Stimulated activated CD4-positive, alpha-beta T cell treated with anti-CD3 and anti-CD28 coated beads, Interleukin-12 subunit alpha, Interleukin-12 subunit beta, amount 100 ng/mL, for 4 hours (primary cell): ENCODE measurements at places on chromosomes 7 and 10.

DNA sequence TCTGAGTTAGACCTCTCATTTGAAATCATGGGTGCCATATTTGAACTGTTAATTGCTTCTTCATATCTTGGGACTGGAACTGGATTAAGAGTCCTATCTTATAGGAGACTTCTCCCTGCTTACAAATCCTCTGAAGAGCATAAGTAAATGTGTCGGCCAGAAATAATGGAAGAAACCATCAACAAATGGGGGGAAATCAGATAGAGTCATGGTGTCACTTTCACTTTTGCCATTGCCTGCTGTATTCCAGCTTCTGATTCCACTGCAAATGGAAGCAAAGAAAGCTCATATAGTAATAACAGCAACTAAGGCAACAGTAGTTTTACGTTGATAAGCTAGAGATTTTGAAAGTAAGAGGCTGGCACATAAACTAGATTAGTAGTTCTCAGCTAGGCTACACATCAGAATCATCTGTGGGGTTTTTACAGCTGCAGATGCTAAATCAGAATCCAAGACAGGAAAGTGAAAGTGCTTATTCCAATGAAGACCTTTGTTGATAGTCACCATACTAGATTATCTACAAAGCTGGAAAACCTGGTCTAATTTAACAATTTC lies 12.3 kb upstream of the CRPPA start:
- DNase-seq = no peak

GRCh38 chr10:132833421-132834111 lies 47.6 kb upstream of the NKX6-2 start:
- DNase-seq = no peak

GRCh38 chr7:116438267-116438666 lies 61.3 kb upstream of the CAV2 start:
- DNase-seq = no peak

DNA sequence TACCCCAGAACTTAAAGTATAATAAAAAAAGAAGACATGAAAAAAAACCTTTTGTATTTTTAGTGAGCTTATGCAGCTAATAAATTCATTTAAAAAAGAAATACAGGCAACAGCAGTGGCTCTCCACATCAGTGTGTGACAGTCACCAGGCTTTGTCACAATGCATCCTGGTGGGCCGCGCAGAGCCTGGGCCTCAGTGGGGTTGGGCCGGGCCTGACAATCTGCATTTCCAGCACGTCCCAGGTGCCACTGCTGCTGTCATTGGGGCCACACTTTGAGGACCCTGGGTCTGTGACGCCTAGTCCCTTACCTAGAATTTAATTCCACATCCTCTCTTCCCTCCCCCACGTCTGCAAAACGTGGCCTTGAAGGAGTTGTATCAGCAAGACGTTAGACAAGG lies 284.5 kb downstream of the ADARB2 start:
- DNase-seq = no peak

- DNase-seq = no peak
These were observed 563.3 kb upstream of the SORCS1 start for GRCh38 chr10:107727767-107728317.

GRCh38 chr10:7889947-7890542 lies 71.7 kb downstream of the TAF3 start:
- DNase-seq = no peak

- peak; percentile 33 for DNase-seq
These were observed 6.5 kb downstream of the AGFG2 start for GRCh38 chr7:100545360-100546128.

- DNase-seq = no peak
These were observed 168.9 kb upstream of the TMEM72 start for GRCh38 chr10:44742248-44742647.

DNA sequence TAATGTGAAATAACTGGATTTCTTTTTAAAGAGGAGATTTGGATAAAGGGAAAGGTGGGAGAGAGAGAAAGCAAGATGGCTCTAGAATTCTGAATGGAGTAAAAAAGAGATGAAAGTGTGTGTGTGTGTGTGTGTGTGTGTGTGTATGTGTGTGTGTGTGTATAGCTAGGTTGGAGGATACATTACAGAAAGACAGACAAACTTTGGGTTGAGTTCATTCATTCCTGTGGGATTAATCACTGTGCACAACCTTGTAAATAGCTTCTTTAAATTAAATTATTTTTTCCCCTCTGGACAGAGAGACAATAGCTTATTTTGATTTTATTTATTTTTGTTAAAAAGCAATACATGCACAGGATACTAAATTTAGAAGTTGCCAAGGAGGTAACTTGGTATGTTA lies 7.5 kb downstream of the ASB4 start:
- DNase-seq = no peak

GRCh38 chr7:123372368-123372767 lies 162.0 kb downstream of the IQUB start:
- no peak for DNase-seq

GRCh38 chr7:28364082-28364481 lies 48.2 kb upstream of the CREB5 start:
- no peak for DNase-seq

DNA sequence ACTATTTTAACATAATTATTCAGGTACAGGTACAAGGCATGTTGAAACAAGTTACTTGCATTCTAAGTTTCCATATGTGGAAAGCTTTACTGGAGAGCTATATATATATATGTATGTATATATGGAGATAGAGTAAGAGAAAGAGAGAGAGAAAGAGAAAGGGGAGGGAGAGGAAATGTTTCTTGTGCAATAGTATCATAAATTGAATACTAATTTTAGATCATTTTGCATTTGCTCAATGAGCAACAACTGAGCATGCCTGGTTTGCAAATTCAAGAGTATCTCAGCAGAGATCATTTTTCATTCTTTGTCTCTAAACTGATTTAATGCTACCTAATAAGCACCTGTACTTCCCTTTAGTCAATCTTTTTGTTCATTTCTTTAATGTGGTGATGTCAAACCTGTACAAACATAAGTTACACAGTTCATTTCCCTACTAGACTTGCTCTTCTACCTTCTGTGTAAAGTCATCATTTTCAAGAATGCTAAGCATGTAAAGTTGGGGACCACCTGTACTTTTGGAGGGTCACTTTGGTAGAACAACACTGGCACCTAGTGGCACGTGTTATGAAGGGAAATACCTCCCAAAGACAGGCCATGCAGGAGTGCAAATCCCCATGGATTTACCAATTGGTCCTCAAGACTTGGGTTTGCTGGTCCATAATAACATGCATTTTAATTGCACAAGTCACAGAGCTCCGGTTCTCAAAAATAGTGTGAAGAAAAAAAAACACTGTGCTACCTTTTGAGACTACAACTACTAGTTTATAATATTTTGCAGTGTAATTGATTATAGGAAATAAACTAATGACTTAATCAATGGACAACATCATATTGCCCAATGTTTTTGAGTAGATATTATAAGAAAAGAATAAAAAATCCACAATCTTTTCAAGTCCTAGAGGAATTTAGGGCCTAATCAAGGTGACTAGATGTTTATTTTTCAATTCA lies 431.2 kb upstream of the IGFBP3 start:
- DNase-seq = no peak

- DNase-seq = no peak
These were observed 77.6 kb downstream of the RNF216 start for GRCh38 chr7:5703572-5704533.

- DNase-seq = no peak
These were observed 47.9 kb downstream of the EXOC4 start for GRCh38 chr7:133300811-133301210.

- no peak for DNase-seq
These were observed 381.9 kb downstream of the OTUD1 start for GRCh38 chr10:23820792-23821191.

DNA sequence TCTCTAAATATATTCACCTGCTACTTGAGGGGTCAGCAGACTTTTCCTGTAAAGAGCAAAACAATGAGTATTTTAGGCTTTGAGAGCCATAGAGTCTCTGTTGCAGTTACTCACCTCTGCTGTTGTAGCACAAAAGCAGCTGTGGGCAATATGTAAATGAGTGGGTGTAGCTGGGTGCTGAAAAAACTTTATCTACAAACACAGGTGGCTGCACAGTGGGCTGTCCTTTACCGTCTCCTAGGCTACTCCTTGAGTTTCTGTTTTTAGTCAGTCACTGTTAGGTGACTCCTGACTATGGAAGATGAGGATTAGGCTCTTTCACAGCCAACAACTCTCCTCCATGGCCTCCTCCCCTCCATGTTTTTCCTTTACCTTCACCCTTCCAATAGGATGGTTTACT lies 286.1 kb upstream of the C7orf33 start:
- DNase-seq = no peak

- no peak for DNase-seq
These were observed 270.5 kb upstream of the PLPP4 start for GRCh38 chr10:120186506-120186905.

GRCh38 chr10:11243425-11244222 lies 226.0 kb downstream of the CELF2 start:
- DNase-seq = no peak

- DNase-seq = no peak
These were observed 45.0 kb downstream of the DNMBP start for GRCh38 chr10:99964791-99965190.

- no peak for DNase-seq
These were observed 5.7 kb downstream of the WEE2 start for GRCh38 chr7:141713890-141714289.

GRCh38 chr10:122503886-122504609 lies 42.7 kb downstream of the HTRA1 start:
- no peak for DNase-seq

DNA sequence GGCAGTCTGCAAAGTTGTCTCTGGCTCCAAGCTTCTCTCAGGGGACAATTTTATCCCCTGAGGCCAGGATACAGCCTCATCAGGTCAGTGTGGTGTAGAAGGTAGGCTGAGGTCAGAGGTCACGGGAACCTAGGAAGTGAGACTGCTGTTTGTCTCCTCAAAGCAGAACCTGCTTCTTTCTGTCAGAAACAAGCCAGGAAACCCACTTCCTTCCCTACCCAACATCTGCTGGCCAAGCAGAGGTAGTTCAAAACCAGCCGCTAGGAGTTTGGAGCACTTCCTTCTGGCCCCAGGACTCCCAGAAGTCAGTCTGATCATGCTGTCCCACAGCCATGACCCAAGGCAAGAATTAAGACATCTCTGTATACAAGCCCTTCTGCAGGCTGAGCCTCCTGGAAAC lies 12.2 kb downstream of the CLRN3 start:
- no peak for DNase-seq

- DNase-seq = no peak
These were observed 279.7 kb upstream of the PLPP4 start for GRCh38 chr10:120177330-120177729.

GRCh38 chr7:33922820-33923219 lies 17.5 kb downstream of the BMPER start:
- no peak for DNase-seq

GRCh38 chr10:27100813-27101347 lies 586 bp upstream of the ANKRD26 start:
- peak; percentile 7 for DNase-seq

DNA sequence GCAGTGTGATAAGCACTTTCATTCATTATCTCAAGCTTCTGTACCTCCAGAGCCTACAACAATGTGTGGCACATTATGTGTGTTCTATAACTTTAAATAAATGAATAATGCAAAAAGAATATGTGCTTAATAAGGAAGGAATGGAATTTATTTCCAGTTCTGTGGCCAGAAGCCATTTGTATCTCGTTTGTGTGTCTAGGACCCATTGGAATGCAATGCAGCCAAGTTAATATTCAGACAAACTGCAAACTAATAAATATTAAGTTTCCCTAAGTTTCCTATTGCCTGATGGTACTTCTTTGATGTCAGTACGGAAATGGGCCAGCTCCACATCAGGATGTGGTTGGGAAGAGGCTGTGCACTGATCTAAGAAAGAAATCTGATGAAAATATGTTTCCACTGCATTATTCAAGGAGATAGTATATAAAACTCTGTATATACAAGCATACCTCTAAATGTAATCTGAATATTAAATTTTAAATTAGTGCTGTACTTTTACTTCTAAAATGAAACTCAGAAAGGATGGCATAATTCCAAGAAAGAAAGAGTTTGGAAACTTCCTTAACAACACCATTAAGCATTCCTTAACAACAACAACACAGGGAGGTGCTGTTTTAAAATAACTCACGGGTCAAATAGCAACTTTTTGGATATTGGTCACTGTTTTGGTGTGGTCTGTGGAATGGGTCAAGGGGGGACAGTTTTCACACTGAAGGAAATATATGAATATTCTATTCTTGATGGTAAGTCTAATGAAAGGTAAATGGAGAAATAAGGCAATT lies 29.4 kb upstream of the ANKRD30A start:
- DNase-seq = no peak

DNA sequence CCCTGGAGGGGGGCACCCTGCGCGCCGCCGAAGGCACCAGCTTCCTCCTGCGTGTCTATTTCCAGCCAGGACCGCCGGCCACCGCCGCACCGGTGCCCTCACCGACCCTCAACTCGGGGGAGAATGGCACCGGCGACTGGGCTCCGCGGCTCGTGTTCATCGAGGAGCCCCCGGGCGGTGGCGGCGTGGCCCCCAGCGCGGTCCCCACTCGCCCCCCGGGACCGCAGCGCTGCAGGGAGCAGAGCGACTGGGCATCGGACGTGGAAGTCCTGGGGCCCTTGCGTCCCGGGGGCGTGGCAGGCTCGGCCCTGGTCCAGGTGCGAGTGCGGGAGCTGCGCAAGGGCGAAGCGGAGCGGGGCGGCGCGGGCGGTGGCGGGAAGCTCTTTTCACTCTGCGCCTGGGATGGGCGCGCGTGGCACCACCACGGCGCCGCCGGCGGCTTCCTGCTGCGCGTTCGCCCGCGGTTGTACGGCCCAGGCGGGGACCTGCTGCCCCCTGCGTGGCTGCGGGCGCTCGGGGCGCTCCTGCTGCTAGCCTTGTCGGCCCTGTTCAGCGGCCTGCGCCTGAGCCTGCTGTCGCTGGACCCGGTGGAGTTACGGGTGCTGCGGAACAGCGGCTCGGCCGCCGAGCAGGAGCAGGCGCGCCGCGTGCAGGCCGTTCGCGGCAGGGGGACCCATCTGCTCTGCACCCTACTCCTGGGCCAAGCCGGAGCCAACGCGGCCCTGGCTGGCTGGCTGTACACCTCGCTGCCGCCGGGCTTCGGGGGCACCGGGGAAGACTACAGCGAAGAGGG lies 594 bp downstream of the CNNM1 start:
- DNase-seq = peak; percentile 22
